ENCODE measurements at places on chromosomes 13 and 19. TPM values are rescaled to one million over a fixed set of nuclear protein-coding genes. Genes with fewer than 3 reads are reported as not detected.

DNA sequence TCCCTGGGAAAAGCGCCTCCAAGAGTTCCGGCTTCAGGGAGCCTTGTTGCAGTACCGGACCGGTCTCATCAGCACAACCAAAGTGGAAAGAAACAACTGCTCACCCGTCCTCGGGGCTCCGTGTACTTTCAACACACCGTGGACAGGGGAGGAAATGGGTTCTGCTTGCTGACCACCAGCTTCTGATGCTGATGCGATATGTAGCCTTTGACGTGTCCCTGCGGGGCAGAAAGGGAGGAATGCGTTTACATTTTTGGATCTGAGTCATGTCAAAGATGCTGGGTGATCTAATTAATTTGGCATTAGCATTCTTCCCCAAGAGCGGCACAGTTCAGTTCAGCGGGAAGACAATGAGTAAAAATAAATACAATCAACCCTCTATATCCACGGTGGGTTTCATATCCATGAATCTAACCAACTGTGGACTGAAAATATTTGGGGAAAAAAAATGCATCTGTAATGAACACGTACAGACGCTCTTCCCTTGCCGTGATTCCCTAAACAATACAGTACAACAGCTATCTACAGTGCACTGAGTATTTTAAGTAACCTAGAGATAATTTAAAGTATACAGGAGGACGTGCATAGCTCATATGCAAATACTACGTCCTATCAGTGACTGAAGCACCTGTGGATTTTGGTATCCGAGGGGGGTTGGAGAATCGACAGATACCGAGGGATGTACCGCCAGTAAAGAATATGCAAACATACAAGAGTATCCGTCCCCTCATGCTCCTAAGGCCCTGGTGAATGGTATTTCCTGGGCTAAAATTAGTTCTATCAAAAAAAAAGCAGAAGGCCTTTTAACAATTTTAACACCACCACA, 19.8 kb downstream of the PROZ start:
- DNase-seq, result no peak

GRCh38 chr19:5782322-5782721, 2.2 kb downstream of the PRR22 start:
- DNase-seq, result no peak

GRCh38 chr13:64413529-64413928, 2816.6 kb downstream of the PCDH9 start:
- DNase-seq, result no peak

- DNase-seq, result no peak
These were observed 100.7 kb downstream of the DGKH start for GRCh38 chr13:42149136-42149535.

DNA sequence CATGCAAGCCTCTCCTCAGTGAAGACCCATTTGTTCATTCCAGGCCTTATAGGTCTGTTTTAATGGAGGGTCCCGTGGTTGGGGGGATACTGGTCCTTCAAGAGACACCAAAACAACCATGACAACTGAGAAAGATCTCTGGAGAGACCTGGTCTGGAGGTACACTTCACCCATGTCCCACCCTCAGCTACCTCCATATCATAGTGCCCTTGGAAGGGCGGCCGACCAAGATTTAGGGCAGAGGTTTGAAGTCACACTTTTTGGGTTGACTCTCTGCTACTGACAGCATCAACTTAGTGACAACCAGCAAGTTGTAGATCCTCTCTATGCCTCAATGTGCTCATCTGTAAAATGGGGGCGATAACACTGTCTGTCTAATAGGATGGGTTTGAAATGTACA, 177.3 kb downstream of the TSHZ3 start:
- no peak for DNase-seq

DNA sequence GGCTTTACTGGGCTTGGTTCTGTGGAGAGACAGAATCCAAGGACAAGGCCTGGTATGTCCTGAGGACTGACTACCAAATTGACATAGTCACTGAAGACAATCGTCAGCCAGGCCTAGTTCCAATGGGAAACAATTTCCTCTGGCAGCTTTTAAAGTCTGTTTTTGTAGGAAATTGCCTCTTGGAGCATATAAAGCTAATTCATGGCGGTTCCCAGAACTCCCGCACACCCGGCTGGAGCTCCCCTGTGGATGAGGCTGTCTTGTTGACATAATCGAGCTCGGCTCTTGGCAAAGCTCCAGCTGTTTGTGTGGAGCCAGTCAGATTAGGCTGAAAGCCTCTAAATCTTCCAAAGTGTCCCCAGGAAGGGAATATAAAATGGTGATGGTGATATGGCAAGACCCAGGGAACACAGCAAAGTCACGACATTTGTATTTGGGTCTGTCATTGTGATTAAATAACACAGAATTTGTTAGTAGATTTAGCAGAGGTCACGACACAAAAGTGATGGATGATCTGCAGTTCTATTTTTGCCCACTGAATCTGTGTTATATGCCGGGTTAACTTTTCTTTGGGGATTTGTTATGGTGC, 395.0 kb downstream of the PCDH9 start:
- DNase-seq, result peak; percentile 38

DNA sequence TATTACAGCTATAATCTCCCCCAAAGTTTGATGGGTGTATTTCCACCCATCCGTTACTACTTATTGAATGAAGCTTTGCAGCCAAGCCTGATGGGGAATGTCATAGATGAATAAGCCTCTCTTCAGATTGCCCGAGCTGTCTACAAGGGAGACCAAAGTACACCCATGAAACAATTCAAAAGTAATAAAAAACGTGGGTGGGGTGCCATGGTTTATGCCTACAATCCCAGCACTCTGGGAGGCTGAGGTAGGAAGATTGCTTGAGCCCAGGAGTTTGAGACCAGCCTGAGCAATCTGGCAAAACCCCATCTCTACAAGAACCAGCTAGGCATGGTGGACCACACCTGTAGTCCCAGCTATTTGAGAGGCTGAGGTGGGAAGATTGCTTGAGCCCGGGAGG, 419.2 kb downstream of the FGF9 start:
- DNase-seq, result no peak

GRCh38 chr19:8441725-8442544, 2.8 kb upstream of the HNRNPM start:
- DNase-seq, result no peak

GRCh38 chr13:78587395-78587794, 16.0 kb downstream of the POU4F1 start:
- no peak for DNase-seq

DNA sequence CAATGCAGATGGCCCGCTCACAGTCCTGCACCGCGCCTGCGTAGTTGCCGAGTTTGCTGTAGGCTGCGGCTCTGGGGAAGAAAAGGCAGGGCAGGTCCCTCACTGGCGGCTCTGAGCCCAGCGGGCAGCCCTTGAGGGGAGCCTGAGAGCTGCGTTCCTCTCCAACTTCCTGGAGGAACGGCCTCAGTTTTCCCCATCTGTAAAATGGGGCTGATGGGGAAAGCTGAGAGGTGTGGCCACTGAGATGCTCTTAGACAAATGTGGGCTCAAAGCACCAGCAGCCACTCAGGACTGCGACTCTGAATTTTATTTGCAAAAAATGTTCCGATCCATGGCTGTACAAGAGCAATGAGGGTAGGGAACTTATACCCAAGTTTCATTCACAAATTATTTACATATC, 19.4 kb downstream of the SGTA start:
- DNase-seq, result no peak

- DNase-seq, result no peak
These were observed 7.4 kb upstream of the PGLS start for GRCh38 chr19:17504030-17504429.

DNA sequence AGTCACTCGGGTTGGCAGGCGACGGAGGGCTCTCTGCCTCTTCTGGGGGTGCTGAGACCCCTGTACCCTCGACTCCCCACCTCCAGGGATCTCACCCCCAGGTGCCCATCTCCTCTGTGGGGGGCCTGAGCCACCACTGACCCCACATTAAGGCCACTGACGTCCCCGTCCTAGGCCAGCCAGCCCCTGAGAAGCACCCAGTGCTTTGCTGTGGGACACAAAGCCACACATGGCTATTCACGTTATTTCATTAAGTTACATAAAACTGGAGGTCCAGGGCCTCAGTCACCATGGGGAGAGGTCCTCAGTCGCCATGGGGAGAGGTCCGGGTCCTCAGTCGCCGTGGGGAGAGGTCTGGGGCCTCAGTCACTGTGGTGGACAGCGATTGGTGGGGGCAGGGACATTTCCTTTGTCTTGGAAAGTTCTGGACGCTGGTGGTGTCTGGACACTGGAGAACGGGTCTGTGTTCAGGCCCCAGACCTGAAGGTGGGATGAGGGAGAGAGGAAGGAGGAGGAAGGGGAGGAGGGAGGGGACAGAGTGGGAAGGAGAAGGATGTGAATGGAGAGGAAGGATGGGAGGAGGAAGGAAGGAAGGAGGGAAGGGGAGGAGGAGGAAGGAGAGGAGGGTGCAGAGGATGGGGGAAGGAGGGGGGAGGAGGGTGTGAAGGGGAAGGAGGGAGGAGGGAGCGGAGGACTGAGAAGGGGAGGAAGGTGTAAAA, 3.9 kb upstream of the EFNA2 start:
- no peak for DNase-seq

DNA sequence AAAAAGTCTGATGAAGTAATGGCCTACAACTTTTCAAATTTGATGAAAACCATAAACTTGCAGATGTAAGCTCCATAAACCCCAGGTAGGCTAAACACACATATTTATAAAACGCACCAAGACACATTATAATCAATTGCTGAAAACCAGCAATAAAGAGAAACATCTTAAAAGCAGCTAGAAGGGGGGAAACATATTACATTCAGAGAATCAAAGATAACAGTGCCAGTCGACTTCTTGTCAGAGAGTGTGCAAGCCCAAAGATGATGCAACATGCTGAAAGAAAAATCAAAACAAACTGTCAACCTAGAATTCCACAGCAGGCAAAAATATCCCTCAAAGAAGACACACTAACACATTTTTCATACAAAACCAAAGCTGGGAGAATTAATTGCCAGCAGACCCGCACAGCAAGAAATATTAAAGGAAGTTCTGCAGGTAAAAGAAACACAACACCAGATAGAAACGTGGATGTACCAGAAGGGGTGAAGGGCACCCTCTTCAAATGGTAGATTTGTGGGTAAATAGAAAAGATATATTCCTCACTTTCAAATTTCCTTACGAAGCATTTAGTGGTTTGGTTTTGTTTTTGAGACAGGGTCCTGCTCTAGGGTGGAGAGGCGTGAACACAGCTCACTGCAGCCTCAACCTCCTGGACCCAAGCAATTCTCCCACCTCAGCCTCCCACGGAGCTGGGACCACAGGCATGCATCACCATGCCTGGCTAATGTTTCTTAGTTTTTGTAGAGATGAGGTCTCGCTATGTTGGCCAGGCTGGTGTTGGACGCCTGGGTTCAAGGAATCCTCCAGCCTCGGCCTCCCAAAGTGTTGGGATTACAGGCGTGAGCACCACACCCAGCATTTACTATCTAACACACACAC, 16.5 kb upstream of the ATP1A3 start:
- no peak for DNase-seq

GRCh38 chr13:74000876-74001275, 133.3 kb downstream of the KLF12 start:
- DNase-seq, result no peak

- DNase-seq, result no peak
These were observed 43.2 kb downstream of the ARHGEF7 start for GRCh38 chr13:111158136-111158805.

DNA sequence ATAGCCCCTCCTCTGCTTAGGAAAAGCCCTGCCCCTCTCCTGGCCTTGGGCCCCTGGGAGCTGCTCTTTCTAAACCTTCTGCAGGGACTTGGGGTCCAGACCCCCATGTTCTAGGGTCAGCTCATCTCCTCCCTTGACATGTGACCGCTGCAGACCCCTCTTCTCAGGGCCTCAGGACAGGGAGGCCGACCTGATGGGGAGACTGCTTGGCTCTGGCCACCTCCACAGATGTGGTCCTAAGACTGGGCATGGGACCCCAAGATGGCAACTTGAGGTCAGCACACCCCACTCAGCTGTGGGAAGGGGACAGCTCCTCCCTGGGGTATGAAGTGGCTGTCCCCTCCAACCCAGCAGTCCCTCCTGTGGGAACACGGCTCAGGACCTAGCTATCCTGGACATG, 3.9 kb upstream of the SIX5 start:
- no peak for DNase-seq

- peak; percentile 36 for DNase-seq
These were observed 751 bp downstream of the GRAMD1A start for GRCh38 chr19:35000647-35001501.

GRCh38 chr13:65553096-65553727, 1676.9 kb downstream of the PCDH9 start:
- DNase-seq, result no peak

Gene PRR22
- 2.3 TPM for polyA plus RNA-seq

Gene RNASEH2A
- polyA plus RNA-seq, result 21.9 TPM

Gene ZNF175
- 6.6 TPM for polyA plus RNA-seq

Gene SMAD9
- 17.2 TPM for polyA plus RNA-seq

Gene IRGC
- polyA plus RNA-seq, result not detected

Gene NLRP7
- not detected for polyA plus RNA-seq

Gene C19orf73
- 0.54 TPM for polyA plus RNA-seq

Gene ARHGAP33
- polyA plus RNA-seq, result 19.9 TPM

Gene MBD3L2
- polyA plus RNA-seq, result not detected

Gene SOX21
- 0.27 TPM for polyA plus RNA-seq

Gene ZNF543
- polyA plus RNA-seq, result 7.4 TPM

Gene CACNG6
- 27.6 TPM for polyA plus RNA-seq

Gene SWSAP1
- polyA plus RNA-seq, result 1.3 TPM

Gene DCT
- 0.74 TPM for polyA plus RNA-seq

Gene ANGPTL8
- polyA plus RNA-seq, result 2.9 TPM

Gene COL5A3
- 77.6 TPM for polyA plus RNA-seq

Gene CEACAM21
- 2.0 TPM for polyA plus RNA-seq
